ENCODE measurements at places on chromosomes 4 and X.

DNA sequence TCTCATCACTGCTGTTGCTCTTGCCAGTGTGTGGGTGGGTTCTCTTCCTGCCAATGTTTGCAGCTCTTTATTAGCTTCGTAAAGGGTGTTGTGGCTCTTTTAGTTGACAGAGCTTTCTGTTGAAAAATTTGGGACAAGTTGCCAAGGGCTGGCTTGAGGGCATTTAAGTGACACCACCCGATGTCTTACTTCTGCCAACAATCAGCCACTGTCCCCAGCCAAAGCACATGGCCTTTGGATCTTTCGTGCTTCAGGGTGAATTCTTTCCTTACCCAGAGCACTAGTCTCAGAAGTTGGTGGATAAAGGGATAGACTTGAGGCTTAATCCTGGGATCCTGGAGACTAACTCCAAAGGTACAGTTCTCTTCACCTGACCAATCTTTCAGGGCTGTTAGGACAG lies 113.6 kb downstream of the SOX3 start:
- DNase-seq, result no peak

- DNase-seq, result no peak
Observed at GRCh38 chr4:96677499-96677898, 837.6 kb downstream of the PDHA2 start.

- no peak for DNase-seq
Observed at GRCh38 chrX:13756381-13756780, 21.8 kb downstream of the OFD1 start.

GRCh38 chr4:1570291-1571164 lies 113.6 kb downstream of the FAM53A start:
- DNase-seq, result no peak

GRCh38 chrX:16081357-16081756 lies 42.0 kb upstream of the GRPR start:
- DNase-seq, result no peak

- no peak for DNase-seq
Observed at GRCh38 chr4:179196511-179196910, 1754.3 kb upstream of the AGA start.

DNA sequence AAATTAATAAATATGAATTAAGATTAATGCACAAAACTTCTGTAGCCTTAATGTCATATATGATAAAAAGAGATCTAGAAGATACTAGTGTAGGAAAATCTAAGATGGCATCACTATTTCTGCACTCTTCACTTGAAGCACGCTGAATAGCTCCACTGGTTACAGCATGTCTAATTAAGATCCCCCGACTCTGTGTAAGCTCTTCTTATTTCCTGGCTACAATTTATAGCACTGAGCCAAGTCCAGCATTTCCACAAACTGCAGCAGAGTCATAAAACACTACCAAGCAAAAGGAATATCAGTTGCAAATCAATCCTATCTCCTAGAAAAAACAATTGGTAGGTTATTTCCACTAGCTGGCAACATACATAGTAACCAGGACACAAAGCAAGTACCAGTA lies 1.3 kb upstream of the CCNA2 start:
- DNase-seq, result no peak

- DNase-seq, result no peak
Observed at GRCh38 chrX:24550166-24550565, 85.1 kb downstream of the PDK3 start.

GRCh38 chr4:108693211-108693610 lies 42.8 kb downstream of the OSTC start:
- DNase-seq, result no peak

DNA sequence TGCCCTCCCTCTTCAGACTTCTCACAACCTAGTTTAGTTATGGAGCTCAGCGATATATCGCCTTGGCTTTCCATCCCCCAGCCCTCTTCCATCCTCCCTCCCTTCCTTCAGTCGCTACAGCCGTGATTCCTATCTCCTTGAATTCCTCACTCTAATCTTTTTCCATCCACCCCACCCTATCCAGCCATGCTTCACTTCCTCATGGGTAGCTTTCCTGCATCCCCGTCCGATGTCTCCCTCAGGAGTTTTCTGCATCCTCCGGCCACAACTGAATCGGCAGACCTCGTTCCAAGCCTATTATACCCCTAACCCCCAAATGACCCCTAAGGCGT lies 456 bp downstream of the SNX12 start:
- DNase-seq, result no peak

GRCh38 chrX:155112171-155112570 lies 40.9 kb downstream of the BRCC3 start:
- no peak for DNase-seq

GRCh38 chr4:143084566-143084965 lies 100.2 kb upstream of the USP38 start:
- DNase-seq, result no peak

GRCh38 chr4:21749412-21749811 lies 199.2 kb downstream of the KCNIP4 start:
- no peak for DNase-seq

DNA sequence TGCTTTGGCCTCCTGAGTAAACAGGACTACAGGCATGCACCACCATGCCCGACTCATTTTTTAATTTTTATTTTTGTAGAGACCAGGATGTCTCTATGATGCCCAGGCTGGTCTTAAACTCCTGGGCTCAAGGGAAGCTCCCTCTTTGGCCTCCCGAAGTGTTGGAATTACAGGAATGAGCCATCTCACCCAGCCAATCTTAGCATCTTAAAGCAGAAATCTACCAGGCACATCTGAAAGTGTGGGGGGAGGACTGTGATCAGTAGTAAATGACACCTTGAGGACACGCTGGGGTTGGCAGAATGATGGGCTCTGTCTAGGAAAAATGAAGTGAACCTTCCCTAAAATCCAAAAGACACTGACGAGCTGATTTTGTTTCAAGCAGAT lies 149.2 kb downstream of the SPATA18 start:
- no peak for DNase-seq

GRCh38 chr4:187166886-187167512 lies 443.3 kb upstream of the FAT1 start:
- DNase-seq, result no peak

DNA sequence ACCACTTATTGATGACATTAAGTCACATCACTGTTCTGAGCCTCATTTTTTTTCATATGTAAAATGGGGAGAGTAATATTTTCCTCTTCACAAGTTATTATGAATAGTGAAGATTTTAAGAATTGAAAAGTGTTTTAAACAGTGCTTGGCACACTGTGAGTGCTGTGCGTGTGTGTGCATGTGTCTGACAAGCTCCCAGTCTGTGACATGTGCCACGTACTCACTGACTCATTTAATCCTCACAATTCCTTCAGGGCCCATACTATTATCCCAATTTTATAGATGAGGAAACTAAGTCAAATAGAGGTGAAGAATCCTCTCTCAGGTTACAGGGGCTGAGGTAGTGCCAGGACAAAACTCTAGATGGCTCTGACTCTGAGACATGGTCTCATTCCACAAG lies 114.1 kb upstream of the NWD2 start:
- no peak for DNase-seq

DNA sequence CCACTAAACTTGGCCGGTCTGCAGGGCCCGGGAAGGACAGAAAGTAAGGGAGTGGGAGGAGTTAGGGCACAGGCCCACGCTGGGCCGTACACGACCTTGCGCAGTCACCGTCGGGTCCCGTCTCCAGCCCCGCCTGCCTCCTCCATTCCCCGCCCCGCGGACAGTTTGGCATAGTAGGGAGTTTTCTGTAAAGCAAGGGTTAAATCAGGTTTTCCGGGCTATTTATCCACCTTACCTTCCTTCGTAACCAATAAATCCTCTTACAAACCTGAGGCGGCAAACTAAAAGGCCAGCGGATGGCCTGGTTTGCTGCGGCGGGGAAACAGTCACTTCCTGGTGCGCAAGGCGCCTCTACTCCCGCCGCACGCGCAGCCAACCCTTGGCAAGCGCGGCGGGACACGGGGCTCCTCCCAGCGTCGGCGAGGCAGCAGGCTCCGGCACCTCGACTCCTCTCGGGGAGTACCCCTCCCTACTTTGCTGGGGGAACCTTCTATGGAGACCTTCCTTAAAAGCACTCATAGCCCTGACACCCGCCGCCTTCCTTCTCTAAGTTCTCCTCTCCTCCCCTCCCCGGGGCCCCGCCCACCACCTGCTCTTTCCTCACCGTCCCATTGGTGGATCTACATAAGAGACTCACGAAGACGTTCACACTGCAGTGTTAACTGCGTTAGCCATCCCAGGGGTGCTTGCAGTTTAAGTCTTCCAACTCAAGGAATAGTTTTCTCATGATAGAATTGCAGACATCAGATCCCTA lies at the start of gene TRMT2B:
Gene TRMT2B, minus strand, starts transcription at position 563 of the 754 bp plus-strand sequence. CDS start 9,822 bp downstream, outside the sequence.
- peak; percentile 83 for DNase-seq

DNA sequence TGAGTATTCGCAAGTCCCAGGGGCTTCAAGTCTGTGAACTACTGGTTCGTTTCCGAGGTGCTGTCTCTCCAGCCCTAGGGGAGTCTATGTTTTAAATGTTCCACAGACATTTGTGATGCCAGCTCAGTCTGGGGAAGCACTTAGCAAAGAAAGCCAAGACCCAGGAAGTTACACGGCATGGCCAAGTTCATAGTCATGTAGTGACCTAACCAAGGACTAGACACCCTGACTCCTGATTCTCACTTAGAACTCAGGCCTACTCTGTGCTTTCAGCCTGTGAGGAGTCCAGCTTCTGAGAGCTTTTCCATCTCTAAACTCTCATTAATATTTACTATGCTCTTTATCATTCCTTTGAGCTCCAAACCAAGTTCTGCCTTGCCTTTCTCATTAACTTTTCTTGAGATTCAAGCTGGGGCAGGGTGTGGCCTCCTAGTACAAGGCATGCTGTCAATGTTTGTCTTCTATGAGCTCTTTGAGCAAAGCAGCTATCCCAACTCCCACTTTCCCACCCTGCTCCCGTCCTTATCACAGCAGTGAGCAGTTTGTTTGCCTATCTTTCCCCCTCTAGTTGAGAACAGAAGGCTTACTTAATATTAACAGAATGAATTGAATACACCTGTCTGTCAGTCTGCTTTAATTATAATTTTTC lies 105.4 kb upstream of the FAM9C start:
- no peak for DNase-seq

DNA sequence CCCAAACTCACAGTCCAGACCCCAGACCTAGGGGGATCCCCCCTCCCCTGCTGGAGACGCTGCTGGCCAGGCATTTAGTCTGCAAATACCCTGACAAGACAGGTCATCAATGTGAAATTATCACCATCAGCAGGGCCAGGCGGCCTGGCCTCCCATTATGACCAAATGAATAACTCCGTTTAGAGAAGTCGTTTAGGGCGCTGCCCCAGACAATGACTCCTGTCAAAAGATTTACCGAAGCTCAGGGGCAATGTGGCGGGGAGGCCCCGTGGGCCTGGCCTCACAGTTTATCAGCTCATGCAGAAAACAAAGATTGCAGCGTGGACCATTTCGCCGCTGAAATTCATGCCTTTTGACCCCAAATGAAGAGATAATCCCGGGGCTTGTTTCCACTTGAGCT lies 76.5 kb downstream of the HMX1 start:
- DNase-seq, result no peak

DNA sequence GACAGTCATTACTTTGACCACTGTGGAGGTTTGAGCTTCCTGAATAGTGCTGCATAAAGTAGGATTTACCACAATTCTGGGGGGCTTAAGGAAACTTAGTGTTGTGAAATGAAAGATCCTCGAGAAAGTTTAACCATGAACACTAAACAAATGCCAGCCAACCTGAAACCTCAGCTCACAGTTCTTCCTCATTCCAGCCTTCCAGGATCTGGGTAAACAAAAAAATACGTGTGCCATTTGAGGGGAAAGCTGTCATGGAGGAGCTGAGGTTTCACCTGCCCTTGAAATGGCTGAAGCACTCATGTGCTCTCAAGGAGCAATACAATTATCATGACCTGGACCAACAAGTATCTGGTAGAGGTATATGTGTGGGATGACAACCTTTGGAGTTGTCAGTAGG lies 142.7 kb downstream of the NPNT start:
- DNase-seq, result no peak

DNA sequence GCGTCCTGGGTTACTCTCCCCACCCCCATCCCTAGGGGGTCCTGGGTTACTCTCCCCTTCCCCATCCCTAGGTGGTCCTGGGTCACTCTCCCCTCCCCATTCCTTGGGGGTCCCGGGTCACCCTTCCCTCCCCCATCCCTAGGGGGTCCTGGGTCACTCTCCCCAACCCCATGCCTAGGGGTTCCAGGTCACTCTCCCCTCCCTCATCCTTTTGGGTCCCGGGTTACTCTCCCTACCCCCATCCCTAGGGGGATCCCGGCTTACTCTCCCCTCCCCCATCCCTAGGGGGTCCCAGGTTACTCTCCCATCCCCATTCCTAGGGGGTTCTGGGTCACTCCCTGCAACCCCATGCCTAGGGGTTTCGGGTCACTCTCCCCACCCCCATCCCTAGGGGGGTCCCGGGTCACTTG lies 1.5 kb downstream of the ASMTL start:
- no peak for DNase-seq

DNA sequence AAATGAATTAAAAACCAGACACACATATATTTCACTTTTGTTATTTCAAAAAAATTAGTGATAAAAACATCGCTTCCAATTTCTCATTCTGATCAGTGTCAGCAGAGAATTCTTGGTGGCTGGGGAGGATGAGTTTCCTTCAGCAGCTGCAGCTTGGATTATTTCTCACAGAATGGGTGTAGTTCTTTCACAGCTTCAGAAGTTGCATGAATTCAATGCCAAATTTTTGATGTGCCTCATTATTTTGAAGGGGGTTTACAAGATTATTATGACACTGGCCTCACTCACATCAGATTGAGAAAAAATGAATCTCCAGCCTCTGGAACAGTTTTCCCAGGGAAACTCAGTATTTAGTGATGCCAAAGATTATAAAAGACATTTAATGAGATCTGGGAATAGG lies 184.9 kb upstream of the WDFY3 start:
- DNase-seq, result no peak

DNA sequence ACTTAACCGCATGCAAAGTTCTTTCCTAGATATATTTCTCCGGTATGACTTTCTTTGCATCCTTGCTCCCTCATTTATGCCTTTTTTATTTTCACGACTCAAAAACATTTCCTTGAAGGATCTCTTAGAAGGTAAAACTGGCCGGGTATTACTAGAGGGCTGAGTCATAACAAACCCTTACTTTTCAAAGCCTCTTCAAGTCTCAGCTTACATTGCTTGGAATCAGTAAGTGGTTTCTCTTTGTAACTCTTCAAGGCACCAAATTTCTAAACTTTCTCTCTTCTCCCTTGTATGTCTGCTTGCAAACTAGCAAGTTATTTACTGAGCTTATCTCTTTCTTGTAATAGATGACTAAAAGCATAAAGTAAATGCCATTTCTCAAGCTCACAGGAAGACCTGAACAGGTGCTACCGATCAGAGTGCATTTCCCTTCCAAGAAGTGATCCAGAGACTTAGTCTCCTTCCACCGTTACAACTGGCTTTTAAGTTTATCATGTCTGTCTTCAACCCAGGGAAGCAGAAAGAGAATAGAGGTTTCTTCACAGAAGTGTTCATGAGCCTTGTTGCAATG lies 75.5 kb downstream of the ANXA10 start:
- DNase-seq, result no peak

GRCh38 chr4:87855559-87855958 lies 22.8 kb downstream of the MEPE start:
- no peak for DNase-seq

DNA sequence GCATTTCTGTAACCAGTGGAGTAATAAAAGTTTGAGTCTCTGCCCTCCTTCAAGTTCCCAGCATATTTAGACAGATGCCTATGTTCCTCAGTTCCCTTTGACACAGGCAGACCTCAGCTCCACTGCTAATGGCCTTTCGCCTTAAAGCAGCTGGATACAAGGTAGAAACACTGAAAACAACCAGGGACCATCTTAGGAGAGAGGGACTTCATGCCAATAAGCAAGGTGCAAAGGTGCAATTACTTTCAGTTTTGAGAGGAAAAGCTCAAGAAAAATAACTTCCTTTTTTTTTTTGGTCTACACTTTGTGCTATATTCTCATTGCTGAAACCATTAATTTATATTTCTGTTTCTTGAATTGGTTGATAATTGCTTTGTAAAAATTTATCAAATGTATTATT lies 781.9 kb upstream of the GALNTL6 start:
- no peak for DNase-seq
